Caki2 (cell line): ENCODE measurements at places on chromosomes 2 and 18.

GRCh38 chr2:136005462-136006196 lies 20.2 kb upstream of the DARS1 start:
- DNase-seq: peak; percentile 17

- no peak for DNase-seq
Measured at GRCh38 chr2:102927854-102928267, 166.0 kb downstream of the TMEM182 start.

- DNase-seq: no peak
Measured at GRCh38 chr2:177419274-177419673, 26.7 kb downstream of the AGPS start.

DNA sequence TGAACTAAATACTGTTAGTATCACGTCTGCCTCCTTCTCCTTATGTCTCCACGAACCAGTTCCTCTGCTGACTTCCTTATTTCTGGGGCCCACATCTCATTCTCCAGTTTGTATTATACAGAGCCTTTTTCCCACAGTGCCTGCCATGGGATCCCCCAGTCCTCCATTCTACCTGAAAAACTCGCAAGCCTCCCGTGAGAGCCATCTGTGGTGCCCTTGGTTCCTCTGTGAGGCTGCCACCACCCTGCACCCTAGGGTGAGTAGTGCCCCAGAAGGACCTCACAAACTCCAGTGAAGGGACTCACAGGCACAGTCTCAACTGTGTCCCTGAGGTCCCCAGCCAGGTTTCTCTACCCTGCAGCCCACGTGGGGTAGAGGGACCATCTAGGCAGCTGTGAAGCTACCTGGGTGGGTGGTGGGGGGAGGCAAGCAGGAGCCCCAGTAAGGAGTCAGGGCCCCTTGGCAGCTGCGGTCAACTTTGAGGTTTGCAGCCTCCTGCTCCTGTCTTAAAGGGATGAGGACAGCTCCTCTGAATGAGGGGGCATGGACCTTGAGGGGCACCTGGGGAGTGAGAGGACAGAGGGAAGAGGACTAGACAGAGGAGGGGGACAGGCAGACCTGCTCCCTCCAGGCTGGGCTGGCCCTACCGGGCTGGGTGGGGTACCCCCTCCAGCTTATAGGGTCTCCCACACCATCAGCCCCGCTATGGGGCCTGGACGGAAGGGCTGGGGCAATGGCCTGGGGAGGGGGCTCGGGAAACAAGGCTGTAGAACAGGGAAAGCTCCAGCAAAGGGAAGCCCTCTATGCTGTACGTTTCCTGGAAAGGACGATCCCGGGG lies 1.0 kb downstream of the PSTPIP2 start:
- no peak for DNase-seq

DNA sequence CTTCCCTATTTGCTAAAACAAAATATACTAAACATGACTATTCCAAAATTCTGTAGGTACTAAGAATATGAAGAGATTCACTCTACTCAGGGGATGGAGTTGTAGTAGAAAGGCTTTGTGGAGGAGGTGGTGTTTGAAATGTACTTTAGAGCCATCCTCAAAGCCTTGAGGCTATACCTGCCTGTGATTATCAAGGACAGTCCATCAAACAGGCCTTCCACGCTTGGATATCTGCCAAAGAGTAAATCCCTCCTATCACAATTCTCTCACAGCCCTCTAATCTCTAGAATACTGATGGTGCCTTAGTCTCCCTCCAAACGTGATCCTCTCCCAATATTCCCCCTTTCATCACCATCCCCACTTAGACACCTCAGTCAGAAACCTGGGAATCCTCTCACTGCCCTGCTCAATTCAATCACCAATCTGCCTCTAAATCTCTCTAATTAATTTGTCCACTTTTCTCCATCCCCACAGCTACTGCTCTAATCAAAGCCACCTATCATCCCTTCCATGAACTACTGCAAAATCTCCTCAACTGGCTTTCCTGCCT lies 13.1 kb downstream of the SOS1 start:
- DNase-seq: no peak

DNA sequence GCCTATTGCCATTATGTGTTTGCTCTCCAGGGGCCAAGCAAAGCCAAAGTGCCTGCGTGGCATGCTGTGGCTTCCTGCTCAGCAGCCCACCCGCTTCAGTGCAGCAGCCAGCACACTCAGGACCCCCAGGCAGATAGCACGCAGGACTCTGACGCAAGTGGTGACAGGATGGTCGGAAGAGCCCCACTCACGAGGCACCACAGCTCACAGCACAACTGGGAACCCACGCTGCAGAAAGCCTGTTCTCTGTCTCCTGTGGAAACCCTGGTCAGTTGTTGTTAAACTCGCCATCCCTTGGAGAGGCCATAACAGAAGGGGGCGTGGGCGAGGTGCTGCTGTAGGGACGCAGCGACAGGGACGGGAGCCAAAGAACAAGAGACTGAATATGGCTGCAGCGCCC lies 76.4 kb downstream of the HDAC4 start:
- DNase-seq: no peak

GRCh38 chr18:12652861-12653401 lies 5.0 kb downstream of the SPIRE1 start:
- DNase-seq: peak; percentile 56

- peak; percentile 81 for DNase-seq
Measured at GRCh38 chr2:229407170-229407569, 136.1 kb upstream of the PID1 start.

GRCh38 chr2:110827511-110827910 lies 95.1 kb downstream of the ACOXL start:
- no peak for DNase-seq

GRCh38 chr18:23135550-23136325 lies 453 bp downstream of the CABLES1 start:
- no peak for DNase-seq

GRCh38 chr2:153417077-153417476 lies 61.5 kb downstream of the RPRM start:
- DNase-seq: no peak

GRCh38 chr2:122237450-122237849 lies 482.0 kb downstream of the TSN start:
- DNase-seq: no peak

DNA sequence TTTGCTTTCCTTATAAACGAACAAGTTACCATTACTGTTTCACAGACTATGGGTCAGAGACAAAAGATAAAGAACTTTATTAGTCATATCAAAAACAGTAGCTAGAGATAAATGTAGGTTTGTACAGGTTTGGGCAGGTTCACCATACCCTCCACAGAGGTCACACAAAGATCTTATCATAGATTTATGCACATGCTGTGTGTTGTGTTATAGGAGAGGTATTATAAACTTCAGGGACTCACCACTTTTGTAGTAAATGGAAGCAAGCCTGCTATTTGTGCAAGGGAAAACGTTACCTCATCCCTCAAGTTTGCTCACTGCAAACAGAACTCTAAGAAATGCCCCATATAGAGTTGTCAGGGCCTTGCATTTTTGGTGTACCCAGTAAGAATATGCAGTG lies 584.5 kb upstream of the LRRTM1 start:
- DNase-seq: no peak

DNA sequence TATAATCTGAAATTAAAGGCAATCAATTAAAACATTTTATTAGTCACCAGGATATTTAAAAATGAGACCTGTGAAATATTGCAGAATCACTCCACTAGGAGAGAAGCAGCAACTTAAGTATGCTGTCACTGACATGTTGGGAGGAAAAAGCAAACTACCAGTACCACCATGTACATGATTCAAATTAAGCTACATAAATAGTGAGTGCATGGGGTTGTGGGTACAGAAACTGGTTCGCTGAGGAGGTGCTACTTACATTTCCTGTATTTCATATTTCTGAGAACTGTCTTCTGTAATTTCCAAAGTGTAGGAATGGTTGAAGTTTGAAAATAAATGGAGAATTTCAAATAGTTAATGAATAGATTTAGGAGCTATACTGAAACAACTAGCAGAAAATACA lies 7.9 kb upstream of the NR4A2 start:
- DNase-seq: no peak

GRCh38 chr2:230912046-230912445 lies 13.0 kb downstream of the GPR55 start:
- no peak for DNase-seq

DNA sequence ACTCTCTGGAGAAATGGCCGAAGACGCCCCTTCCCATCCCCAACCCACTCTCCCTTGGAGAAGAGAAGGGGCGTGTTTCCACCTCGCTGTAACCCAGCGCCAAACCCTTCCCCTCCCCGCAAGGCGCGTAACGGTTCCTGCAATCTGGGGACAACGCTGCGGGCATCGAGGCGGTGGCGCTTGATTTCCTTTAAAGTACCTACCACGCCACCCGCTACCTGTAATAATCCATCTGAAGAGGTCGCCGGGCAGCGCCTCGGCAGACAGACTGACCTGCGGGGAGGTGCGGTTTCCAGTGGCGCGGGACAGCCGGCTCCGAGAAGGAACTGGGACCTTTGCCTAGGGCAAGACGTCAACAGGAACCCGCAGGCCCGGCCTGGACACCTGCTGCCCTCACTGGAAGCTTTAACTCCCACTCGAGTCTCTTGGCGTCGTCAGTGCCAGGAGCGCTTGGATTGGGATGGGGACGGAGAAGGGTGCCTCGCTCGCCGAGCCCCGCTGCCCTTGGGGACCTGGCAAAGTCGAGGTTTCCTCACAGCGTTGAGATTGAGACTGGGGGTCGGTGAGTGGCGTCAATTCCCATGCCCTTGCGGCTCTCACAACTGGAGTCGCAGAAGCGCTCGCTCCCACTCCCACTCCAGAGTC lies at the start of gene CYP1B1:
Gene CYP1B1, minus strand, starts transcription at position 645 of the 645 bp plus-strand sequence. CDS start 763 bp downstream, outside the sequence.
- DNase-seq: no peak

- no peak for DNase-seq
Measured at GRCh38 chr2:202172439-202173211, 65.8 kb downstream of the SUMO1 start.
